ENCODE measurements at places on chromosomes 2 and 18.

DNA sequence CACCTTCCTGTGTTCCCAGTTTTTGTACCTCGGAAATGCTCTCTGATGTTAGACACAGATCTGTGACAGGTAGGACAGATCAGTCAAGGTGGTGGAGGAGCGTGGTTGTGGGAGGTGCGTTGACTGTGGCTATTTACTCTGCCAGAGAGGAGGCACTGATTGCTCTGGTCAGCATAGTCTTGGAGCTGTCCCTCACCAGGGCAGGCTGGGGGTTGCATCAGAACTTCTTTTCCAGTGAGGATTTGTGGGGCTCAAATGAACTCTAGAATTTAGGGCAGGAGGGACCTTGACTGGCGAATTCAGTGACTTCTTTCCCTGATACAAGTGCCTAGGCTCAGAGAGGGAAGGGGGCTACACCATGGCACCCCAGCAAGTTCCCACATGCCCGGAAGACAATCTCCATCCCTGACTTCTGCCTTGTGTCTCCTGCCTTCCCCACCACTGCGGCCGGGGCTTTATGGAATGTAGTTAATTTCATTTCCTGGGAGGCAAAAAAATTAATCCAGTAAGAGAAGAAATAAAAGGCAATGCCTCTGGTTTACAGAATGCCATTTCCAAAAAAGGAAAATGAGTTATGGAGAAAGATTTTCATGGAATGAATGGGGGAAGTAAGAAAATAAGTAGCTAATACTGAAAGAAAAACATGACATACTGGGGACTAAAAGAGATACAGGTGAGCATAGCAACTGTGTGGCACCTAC lies 26.1 kb downstream of the NIFK start:
- no peak for DNase-seq

DNA sequence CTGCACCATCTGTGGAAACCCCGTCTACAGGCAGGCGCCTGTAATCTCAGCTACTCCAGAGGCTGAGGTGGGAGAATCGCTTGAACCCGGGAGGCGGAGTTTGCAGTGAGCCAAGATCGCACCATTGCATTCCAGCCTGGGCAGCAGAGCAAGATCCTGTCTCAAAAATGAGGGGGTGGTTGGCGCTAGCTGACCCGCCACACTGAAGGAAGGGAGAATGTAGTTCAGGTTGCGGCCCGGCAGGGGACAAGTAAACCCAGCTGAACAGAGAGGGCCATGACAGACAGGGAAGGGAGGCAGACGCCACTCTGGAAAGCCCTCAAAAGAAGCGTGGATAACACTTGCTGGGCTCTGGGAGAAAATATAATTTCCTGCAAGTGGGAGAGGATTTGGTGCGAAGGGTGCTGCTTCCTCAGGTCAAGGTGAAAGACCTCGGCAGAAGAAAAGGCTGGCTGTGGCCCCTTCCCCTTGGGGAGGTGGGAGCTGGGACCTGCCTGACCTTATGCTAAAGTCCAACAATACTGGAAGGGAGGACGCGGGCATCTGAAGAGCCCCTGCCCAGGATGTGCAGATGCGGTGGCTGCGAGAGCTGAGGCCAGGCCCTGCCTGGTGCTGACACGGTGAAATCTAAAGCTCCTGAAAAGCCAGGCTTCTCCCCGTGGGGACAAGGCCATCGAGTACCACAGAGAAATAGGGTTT lies 3.7 kb upstream of the SFT2D3 start:
- no peak for DNase-seq

DNA sequence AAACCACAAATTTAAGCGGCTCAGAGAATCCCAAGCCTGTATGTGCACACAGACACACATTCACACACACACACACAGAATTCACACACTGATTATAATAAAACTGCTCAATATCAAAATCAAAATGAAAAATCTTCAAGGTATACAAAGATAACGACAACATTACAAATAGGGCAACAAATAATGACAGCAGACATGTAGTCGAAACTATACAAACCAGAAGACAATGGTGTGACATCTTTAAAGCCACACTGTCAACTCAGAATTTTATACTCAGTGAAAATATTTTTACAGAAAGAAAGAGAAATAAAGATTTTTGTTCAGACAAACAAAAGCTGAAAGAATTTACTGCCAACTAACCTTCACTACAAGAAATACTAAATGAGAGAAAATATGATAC lies 333.4 kb downstream of the INSIG2 start:
- DNase-seq = no peak

DNA sequence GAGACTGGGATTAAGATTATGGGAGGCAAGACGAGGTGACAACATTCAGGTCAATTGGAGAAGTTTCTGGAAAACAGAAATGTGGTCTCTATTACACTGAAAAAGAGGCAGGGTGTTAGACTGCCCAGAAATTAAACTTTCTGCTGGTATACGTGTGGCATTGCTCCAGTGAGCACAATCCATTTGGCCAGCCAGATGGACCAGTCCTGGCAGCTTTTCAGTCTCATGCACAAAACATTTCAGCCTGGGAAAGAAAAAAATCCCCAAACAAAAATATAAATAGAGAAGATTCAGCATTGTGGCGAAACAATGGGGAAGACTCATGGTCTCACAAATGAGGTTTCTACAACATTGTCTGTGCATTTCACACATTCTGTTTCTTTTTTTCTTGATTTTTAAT lies 113.9 kb downstream of the HNMT start:
- no peak for DNase-seq

DNA sequence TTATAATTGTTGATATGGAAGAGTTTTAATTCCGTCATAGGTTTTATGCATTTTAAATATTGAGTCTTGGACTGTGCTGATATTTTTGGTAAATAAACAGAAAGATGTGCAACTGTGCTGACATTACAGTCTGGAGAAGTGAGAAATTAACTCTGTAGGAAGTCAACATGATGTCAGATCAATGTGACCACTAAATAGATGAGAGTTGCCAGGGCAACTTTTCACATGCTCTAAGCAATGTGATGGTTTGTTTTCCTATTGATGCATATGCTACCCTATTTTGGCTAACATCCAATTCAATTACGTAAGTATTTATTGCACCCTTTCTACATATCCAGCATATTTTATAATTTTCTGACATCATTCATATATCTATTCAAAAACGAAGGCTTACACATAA lies 1109.3 kb downstream of the TSN start:
- DNase-seq = no peak

DNA sequence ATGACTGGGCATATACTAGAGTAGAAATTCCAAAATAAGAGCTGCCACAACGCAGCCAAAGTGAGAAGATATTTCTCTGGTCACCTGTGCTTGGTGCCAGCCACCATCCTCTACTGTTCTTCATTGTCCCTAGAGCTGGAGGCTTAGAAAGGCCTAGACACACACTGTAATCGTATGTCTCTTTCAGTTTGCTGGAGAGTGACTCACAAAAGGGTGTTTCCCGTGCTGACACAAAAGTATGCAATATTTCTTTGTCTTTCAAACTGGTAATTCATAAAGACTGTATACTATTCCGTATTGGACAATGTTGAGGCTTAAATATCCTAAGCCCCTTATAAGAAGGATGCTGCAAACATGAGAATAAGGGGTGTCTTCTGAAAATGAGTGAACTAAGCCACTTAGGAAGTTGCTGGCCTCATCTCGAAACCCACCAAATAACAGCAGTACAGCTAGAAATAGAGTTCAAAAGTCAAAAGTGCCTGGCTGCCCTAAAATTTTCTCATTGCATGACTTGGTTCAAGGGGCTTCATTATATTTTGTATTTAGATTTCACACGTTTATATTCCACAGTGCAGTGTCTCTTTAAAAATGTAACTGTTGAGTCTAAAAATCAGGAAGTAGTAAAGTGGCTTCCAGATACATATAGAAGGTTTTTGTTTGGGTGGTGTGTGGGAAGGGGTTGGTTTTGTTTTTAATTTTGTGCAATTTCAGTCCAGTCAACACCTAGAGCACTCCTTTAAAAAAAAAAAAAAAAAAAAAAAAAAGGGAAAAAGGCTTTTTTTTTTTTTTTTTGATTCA lies 601.1 kb downstream of the ARHGAP15 start:
- no peak for DNase-seq

GRCh38 chr2:74414881-74415761 lies 6.3 kb downstream of the C2orf81 start:
- DNase-seq = peak; percentile 39

All from activated CD8-positive, alpha-beta memory T cell treated with anti-CD3 and anti-CD28 coated beads, Interleukin-2, amount 50 U/mL, for 4 hours (primary cell).